ENCODE measurements at places on chromosomes 1 and 21.

GRCh38 chr1:228172591-228173527, 7.3 kb downstream of the IBA57 start:
- no peak for DNase-seq

- DNase-seq, result no peak
Observed at GRCh38 chr21:17391811-17392340, 121.0 kb upstream of the CXADR start.

- DNase-seq, result no peak
Observed at GRCh38 chr1:109621379-109622136, 1.9 kb downstream of the AMPD2 start.

DNA sequence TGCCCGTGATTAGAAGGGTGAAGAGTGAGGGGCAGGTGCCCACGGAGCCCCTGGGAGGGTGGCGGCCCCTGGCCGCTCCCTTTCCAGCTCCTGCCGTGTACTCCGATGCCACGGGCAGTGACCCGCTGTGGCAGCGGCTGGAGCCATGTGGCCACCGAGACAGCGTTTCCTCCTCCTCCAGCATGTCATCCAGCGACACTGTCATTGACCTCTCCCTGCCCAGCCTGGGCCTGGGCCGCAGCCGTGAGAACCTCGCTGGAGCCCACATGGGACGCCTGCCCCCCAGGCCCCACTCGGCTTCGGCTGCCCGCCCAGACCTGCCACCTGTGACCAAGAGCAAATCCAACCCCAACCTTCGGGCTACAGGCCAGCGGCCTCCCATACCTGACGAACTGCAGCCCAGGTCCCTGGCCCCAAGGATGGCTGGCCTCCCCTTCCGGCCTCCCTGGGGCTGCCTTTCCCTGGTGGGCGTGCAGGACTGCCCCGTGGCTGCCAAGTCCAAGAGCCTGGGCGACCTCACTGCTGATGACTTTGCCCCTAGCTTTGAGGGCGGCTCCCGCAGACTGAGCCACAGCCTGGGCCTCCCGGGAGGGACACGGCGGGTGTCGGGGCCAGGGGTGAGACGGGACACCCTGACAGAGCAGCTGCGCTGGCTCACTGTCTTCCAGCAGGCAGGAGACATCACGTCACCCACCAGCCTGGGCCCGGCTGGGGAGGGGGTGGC, 22.0 kb downstream of the PANK4 start:
- DNase-seq, result no peak

GRCh38 chr1:52323731-52324130, 42.3 kb downstream of the CC2D1B start:
- no peak for DNase-seq

DNA sequence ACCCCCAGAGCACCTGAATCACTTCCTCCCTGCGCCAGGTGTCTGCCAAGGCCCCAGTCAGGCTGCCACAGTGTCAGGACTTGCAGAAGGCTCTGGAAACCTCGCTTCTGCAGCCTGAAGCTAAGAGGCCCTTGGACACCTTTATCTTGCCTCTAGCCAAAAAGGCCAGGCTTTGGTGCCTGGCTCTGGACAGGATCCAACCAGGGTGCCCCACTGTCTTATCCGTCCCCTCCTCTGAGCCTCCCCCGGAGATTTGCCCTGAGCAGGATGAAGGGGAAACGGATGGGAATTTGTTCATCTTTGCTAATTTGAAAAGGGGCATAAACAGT, 12.8 kb upstream of the CLSTN1 start:
- no peak for DNase-seq

GRCh38 chr1:44808063-44808937, at the start of gene BTBD19:
BTBD19 (plus strand) TSS chr1:44808523; CDS start chr1:44808821, 298 bp downstream.
- peak; percentile 81 for DNase-seq

DNA sequence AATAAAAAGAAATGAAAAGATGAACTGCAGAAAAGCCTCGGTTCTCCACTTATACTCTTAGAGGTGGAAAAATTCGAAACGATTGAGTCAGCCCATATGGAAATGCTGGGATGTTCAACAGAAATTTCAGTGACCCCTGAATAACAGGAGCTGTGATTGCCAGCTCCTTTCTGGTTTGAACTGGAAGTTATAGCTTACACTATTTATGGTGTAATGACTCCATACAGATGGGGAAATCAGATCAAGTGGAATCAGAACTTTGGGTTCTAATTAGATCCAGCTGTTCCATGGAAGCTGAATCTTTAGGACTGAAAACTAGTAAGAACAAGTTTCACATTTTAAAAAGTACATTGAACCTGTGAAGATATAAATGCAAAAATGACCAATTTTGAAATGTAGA, 569.3 kb upstream of the ZRANB2 start:
- no peak for DNase-seq

DNA sequence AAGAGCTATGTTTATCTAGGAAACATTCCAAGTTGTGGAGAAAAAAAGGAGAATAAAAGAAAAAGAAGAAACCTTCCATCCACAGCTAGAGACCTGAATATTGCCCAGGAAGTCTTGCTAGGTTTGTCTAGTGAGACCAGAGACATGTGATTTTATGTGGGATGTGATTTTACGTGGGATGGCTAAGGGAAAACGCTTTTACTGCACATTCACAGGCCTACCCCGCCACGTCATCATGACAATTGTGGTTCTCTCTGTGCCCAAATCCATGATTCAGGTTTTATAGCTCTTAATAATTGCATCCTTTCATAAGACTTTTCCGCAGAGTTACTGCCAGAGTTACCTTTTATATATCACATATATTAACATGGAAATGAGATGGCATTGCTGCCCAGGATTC, 86.4 kb upstream of the SSX2IP start:
- no peak for DNase-seq

GRCh38 chr1:226877669-226878068, 7.3 kb downstream of the PSEN2 start:
- no peak for DNase-seq

DNA sequence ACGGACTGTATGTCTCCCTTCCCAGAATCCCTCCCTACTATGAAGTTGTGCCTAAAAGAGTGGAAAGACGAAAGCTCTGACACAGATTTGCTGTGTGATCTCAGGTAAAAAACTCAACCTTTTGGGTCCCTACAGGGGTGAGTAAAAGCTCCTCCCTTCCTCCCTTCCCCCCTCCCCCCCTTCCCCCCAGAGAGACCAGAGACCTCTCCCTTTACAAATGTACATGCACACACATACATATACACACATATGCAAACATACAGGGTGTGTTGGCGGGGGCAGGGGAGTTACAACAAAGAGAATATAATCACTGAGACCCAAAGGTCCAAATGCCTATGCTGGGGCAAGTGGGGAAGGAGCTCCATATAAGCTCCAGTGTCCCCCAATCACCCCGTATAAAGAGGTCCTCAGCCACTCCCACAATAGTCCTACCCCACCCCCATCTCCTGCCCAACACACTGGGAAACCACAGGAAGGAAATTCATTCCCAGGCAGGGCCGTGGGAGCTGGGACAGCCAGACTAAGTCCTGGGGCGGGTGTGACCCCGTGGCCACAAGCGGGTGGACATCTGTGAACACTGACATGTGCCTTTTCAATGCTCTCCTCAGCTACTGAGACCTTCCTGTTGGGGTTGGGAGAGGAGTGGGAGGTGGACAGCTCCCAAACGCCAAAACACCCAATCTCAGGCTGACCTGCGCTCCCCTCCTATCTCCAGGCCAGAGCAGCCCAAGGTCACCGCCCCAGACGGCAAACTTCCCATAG, 2.0 kb downstream of the MEF2D start:
- DNase-seq, result no peak

DNA sequence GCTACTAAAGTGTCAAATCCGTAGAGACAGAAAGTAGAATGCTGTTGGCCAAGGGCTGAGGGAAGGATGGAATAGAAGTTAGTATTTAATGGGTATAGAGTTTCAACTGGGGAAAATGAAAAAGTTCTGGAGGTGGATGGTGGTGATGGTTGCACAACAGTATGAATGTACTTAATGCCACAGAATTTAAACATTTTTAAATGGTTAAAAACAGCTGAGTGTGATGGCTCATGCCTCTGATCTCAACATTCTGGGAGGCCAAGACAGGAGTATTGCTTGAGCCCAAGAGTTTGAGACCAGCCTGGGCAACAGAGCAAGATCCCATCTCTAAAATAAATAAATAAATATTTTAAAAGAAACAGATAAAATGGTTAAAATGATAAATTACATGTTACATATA, 44.5 kb downstream of the PIK3R3 start:
- DNase-seq, result no peak

- DNase-seq, result no peak
Observed at GRCh38 chr21:26177187-26177586, 6.6 kb upstream of the APP start.

DNA sequence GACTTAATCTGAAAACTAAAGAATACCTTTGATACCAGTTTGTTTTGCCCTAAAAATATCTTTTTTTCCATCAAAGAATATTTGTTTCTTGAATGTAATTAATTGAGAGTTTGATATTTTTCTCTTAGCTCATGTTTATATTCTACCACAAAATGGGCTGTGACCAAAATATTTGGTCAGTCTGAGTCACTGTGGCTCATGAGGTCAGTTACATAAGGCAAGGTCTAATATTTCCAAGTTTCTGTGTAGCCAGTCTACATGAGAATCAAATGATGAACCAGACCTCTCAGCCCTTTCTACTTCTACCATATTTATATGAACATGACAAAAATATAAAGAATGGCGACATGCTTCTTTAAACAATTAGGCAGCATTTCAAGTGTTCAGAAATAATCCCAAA, 83.0 kb upstream of the IVNS1ABP start:
- no peak for DNase-seq

- no peak for DNase-seq
Observed at GRCh38 chr1:243729956-243730355, 120.1 kb downstream of the AKT3 start.

DNA sequence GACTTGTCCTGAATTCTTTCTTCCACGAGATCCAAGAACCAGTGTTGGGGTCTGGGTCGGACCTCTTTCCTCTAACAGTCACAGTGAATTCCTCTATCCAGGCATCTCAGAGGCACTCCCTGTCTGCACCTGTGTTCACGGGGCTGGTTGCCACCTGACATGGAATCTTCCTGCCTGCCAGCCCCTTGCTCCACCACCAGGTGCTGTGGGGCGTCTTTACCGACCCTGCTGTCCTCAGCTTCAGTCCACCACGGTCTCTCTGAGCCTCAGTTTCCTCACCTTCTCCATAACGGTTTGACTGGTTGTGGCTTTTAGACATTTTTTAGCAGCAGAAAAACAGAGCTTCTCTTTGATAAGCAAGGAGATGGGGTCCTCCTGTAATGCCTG, 62.7 kb downstream of the SDC3 start:
- DNase-seq, result no peak

GRCh38 chr1:1240822-1241587, 5.5 kb downstream of the C1QTNF12 start:
- no peak for DNase-seq

- DNase-seq, result no peak
Observed at GRCh38 chr1:65946376-65946775, 153.7 kb downstream of the PDE4B start.

DNA sequence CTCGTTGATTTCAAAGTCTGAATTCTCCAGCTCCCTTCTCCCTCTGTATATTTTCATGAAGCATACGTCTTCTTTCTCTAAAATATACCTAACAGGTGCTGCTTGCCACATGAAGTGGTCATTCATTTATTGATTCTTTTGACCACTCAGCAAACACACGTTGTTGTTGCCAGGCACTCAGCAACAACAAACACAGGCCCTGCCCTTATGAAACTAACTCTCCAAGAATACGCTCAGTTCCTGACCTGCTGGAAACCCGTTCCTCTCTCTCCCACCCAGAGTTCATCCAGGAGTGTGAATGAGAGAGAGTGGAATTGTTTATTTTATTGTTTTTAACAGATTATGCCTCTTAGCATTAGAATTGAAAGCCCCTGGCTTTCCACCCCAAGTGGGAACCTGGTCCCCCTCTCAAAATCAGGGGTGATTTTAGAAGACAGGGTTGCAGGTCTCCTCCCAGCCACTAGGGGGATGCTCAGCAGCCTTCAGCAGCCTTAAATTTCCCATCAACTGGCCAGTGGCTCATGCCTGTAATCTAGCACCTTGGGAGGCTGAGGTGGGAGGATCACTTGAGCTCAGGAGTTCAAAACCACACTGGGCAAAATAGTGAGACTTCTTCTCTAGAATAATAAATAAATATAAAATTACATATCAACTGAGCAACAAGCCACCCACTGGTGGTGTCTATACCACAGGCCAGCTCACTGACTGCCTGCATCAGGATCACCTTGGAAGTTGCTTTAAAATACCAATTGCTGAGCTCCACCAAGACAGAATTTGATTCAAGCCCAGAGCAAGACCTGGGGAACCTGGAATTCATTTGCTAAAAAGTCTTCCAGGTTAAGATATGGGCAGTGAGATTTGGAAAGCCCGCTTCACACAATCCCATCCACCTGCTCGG, 181.0 kb upstream of the KLHDC7A start:
- DNase-seq, result peak; percentile 41

DNA sequence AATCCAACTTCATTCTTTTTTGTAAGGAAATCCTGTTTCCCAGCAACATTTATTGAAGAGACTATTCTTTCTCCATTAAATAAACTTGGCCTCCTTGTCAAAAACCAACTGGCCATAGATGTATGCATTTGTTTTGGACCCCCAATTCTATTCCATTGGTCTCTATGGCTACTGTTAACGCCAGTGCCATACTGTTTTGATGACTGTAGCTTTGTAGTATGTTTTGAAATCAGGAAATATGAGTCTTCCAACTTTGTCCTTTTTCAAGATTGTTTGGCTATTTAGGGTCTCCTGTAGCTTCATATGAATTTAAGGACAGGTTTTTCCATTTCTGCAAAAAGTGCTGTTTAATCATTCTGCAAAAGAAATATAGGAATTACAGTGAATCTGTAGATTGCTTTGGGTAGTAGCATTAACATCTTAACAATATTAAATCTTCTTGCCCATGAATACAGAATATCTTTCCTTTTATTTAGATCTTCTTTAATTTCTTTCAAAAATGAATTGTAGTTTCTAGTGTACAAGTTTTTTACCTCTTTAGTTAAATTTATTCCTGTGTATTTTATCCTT, 61.3 kb downstream of the ITGB3BP start:
- DNase-seq, result no peak

- no peak for DNase-seq
Observed at GRCh38 chr1:229230893-229231753, 39.8 kb upstream of the RAB4A start.

DNA sequence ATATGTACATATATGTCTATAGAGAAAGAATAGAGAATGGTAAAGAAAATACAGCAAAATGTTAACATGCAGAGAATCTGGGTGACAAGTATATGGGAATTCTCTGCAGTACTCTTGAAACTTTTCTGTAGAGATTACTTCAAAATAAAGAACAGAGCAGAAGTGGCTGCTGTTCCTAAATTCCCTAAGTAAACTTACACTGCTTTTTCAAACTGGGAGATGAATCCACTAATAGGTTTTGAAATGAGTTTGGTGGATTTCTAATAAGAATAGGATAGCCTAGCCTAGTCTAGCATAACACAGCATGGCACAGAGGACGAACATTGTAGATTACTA, 450 bp upstream of the CR2 start:
- DNase-seq, result no peak

- DNase-seq, result no peak
Observed at GRCh38 chr1:238710697-238711096, 675.7 kb upstream of the CHRM3 start.
